ENCODE measurements at places on chromosomes 7 and 10.

DNA sequence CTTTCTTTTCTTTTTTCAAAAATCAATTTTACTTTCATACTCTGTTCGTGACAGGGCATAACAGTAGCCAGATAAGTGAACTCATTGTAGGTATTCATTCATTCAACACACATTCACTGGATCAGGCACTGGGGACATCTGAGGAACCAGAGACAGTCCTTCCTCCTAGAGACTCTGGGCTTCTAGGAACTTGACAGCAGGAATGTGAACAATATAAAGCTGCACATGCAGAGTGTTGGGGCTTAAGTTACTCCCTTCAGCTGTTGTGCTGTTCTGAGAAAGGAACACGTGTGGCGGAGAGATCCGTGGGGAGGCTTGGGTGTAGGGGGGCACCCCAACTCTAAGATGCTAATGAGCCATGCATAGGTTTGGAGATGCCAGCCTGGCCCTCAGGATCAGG lies 120.4 kb downstream of the PKD1L1 start:
- DNase-seq: no peak

- no peak for DNase-seq
Measured at GRCh38 chr7:140607441-140607989, 33.1 kb downstream of the DENND2A start.

- DNase-seq: no peak
Measured at GRCh38 chr7:36109013-36109627, 43.9 kb upstream of the EEPD1 start.

DNA sequence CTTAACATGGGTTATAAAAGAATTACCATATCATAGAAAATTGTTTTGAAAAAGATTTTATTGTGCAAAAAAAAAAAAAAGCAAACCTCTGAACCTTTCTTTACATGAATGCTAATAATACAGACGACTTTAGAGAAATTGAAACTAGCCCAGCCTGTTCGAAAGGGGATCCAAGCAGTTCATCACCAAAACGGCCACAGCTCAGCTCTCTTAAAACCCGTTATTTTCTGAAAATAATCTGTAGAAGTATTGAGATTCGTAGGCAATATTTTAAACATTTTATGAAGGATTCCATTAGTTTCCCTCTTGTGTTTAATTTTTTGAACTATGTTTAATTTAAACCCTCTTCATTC lies 9.9 kb upstream of the GSAP start:
- no peak for DNase-seq

GRCh38 chr7:20173828-20174227 lies 43.4 kb downstream of the MACC1 start:
- DNase-seq: no peak

DNA sequence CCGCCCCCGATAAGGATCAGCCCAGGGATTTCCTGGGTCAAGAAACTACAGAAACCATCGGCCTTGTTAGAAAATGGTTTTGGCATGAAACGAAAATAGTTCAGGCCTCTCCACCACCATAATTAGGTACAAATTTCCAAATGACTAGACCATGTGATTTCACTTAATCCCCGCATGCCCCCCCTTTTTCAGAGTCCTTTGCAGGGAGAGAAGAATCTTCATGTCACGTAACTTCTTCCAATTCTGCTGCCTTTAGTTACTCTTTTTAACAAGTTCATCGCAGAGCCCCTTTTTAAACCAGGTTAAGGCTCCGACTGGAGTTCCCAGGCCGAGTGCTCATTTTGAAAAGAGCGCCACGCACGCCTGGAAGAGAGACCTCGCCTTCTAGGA lies 3.4 kb downstream of the PDGFA start:
- no peak for DNase-seq

DNA sequence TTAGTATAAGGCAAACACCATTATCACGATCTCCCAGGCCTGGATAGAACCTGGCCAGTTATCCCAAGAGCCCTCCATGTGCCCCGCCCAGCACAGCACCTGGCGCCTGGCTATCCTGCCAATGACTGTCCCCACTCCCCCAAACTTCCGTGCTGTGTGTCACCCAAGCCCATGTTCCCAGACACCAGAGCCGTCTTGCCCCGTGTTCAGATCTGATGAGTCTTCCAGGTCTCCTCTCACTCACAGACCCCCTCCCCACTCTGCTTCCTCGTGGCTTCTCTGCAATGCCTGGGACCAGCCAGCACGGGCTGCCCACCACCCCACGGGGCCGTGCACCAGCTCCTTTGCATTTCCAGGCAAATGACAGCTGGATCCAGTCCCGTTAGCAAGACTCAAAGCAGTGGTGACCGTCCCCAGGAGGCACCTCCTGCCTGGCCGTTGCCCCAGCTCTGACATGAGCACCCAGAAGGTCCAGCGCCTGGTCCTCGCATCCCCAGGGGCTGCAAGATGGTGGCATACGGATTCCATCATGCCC lies 43.8 kb upstream of the INPP5A start:
- DNase-seq: no peak

DNA sequence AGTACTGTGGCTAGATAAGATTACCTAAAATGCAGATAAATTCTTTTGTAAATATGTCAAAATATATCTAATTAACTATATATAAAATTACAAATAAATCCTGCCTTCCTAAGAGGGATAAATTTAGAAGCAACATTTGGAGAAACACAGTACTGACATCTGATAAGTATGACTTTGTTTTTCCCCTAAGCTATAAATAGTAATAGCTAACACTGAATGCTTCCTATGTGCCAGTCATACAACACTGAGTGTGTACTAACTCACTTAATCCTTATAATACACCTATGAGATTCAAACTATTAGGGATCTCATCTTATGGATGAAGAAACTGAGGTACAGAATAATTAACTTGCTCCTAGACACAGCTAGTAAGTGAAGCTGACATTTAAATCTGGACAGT lies 733.4 kb downstream of the MAGI2 start:
- DNase-seq: no peak

DNA sequence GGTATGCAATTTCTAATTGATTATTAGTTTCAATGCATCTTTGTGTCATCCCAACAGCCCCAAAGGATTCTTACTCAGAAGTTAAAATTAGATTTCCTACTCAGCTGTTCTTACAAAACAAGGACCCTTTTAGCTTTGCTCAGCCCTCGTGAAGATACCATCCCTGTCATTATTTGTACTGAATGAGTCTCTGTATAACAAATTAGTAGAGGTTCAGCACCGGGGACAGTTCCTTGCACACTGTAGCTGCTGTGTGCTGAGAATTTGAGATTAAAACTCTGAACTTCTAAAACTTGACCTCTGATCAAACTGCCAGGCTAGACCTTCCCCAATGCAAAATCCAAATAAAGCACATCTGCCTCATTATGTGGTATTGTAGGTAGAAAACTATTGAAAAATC lies 299.1 kb downstream of the LHFPL3 start:
- no peak for DNase-seq

DNA sequence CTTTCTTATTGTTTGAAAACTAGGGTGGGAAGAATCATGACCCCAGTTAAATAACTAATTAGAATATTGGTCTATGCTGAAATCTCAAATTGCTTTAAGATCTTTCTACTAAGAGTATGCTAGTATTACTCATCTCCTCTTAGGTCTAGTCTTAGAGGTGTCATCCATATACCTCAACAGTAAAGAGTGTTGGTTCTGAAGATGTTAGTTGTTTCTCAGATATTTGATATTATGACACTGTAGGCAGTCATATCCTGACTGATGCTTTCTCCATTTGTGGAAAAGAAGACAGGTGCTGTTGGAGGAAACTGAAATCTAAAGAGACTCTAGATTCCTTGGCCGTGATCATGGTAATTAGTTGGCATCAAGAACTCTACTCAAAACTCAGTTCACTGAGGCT lies 21.2 kb downstream of the BPGM start:
- DNase-seq: no peak

DNA sequence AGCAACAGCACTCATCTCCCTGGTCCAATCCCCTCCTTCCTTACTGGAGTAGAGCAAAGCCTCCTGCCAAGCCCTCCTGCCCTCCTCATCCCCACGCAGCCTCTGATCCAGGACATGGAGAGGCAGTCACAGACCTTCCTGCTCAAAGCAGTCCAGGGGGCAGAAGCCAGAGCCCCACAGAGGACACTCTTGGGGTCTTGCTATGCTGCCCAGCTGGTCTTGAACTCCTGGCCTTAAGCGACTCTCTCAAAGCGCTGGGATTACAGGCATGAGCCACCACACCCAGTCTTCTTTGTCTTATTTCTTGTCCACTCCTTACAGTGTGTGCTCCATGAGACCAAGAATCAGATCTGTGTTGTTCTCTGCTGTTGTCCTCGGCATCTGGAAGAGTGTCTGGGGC lies 26.6 kb upstream of the MNX1 start:
- DNase-seq: no peak

DNA sequence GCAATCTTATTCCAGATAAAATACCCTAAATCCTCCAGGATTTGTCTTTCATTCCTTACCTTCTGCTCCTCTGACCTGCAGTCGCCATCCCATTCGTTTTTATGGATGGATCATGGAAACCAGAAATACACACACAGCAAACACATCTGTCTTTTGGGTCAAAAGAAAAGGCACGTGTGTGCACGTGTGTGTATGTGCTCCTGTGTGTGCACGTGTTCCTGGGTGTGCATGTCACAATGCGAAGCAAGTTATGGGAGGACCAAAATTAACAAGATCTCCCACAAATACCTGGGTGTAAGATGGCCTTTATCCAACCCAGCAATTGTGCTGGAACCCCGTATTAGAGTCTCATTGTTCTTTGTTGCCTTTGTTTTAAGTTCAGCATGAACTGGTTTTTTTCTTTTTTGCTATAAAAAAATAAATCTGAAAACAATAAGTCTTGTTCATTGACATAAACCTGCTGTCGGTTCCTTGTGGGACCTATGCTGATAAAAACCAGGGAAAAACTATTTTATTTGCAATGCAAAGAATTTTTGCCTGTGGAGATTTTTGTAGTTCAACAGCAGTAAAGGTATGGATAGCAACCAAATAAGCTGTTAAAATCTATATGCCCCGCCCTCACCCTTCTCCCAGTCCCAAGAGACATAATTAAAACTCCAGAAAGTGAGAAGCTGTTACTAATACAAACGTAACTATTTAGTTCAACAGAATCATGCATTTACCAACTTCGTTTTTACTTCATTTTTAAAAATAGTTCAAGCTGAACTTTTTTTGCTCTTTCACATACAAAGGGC lies 229.6 kb downstream of the CREB5 start:
- DNase-seq: no peak

- no peak for DNase-seq
Measured at GRCh38 chr10:16644146-16644545, 122.5 kb upstream of the C1QL3 start.

GRCh38 chr7:32289651-32290414 lies 200.3 kb downstream of the LSM5 start:
- DNase-seq: no peak

GRCh38 chr7:1662101-1662500 lies 8.0 kb upstream of the ELFN1 start:
- DNase-seq: no peak

- no peak for DNase-seq
Measured at GRCh38 chr10:36476399-36476798, 649.0 kb upstream of the ANKRD30A start.

GRCh38 chr10:3117486-3117885 lies 50.1 kb downstream of the PFKP start:
- DNase-seq: no peak

DNA sequence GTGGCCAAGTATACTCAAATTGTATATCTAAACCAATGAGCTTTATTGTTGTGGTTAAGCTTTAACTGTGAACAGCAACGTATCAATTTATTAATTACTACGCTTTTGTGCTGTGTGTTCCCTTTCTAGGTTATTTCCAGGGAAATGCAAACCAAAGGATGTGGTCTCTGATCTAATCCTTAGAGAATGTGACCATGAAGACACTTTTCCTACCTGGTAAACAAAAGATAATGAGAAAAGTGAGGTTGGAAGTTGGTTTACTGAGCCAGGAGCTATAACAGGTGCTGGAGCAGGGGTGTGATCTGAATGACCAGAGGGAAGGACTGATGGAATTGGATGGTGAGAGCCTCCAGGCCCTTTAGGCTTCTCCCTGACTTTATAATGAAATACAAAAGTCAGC lies 25.4 kb upstream of the CALU start:
- DNase-seq: no peak

GRCh38 chr10:101189461-101190401 lies 39.5 kb downstream of the LBX1 start:
- DNase-seq: no peak

DNA sequence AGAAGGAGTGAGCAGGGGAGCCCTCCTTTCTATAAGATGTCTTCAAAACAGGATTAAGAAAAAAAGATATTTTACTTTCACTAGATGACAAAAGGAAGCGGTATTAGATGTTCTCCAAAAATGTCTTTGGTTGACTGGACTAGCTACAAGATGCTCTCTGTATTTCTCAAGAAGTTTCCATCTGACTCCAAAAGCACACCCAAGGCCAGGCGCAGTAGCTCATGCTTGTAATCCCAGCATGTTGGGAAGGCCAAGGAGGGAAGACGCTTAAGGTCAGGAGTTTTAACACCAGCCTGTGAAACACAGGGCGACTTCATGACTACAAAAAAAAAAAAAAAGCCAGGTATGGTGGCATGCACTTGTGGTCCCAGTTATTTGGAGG lies 84.5 kb downstream of the PIP4K2A start:
- DNase-seq: no peak

DNA sequence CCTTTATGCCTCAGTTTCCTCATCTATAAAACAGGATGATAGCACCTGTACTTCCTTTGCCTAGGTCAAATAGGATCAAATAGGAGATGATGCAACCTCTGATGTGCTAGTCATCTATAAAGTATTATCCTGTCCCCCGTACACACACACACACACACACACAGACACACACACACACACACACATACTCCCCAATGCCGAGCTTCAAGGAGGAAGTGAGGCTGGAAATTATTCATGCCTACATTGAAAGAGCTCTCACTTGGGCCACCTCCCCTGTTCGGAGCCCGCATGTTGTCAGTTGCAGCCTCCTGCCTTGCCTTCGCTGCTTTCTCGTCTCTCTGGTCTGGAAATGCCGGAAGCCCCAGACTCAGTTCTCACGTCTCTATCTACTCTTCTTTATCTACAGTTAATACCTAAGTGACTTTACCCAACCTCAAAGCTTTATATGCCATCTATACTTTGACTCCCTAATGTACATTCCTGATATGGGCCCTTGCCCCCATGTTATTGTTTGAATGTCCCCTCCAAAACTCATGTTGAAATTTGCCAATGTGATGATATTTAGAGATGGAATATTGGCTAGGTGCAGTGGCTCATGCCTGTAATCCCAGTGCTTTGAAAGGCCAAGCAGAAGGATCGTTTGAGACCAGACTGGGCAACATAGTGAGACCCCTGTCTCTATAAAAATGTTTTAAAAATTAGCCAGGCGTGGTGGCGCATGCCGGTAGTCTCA lies 6.9 kb upstream of the UBE2H start:
- no peak for DNase-seq

- no peak for DNase-seq
Measured at GRCh38 chr7:75711076-75711475, 27.7 kb downstream of the HIP1 start.

DNA sequence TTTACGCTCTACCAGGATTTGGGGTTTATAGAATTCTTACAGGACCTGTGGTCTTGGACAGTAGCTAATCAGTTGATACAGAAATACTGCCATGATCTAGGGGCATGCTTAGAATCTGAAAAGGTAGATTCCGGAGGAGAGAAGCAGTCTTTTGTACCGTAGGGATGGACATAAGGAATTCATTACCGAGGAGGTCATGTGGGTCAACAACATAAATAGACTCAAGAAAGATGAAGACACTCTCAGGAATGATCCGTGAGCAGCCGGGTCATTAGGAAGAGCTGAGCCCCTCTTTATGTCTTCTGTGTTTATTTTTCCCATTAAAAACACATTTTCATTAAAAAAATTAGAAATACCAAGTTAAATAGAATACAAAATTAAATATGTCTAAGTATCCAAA lies 160.1 kb upstream of the TNS3 start:
- no peak for DNase-seq

Measured in GM12892 (cell line).